Spinal cord (tissue), 10 donors: ENCODE measurements at places on chromosomes 16 and 17. TPM values are rescaled to one million over a fixed set of nuclear protein-coding genes. Genes with fewer than 3 reads are reported as not detected.

GRCh38 chr16:88761830-88762229, 23.2 kb downstream of the PIEZO1 start:
- DNase-seq, result no peak
- H3K27me3 ChIP-seq, result no peaks in the 10 kb centered on the region
- H3K27ac ChIP-seq, result no peak overlapping the region
- peaks cover 26% of the 10 kb centered on the region for H3K4me1 ChIP-seq

DNA sequence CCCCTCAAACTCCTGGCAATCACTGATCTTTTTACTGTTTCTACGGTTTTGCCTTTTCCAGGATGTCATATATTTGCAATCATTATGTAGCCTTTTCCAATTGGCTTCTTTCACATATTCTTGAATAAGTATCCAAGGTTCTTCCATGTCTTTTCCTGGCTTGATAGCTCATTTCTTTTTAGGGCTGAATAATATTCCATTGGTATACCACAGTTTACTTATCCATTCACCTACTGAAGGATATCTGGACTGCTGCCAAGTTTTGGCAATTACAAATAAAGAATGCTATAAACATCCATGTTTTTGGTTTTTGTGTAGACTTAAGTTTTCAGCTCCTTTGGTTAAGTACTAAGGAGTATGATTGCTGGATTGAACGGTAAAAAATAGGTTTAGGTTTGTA, 16.0 kb downstream of the GPATCH8 start:
- H3K4me3 ChIP-seq, result no peak overlapping the region
- no peaks in the 10 kb centered on the region for H3K27me3 ChIP-seq
- no peaks in the 10 kb centered on the region for H3K36me3 ChIP-seq
- H3K4me1 ChIP-seq, result no peaks in the 10 kb centered on the region
- H3K27ac ChIP-seq, result no peak overlapping the region

DNA sequence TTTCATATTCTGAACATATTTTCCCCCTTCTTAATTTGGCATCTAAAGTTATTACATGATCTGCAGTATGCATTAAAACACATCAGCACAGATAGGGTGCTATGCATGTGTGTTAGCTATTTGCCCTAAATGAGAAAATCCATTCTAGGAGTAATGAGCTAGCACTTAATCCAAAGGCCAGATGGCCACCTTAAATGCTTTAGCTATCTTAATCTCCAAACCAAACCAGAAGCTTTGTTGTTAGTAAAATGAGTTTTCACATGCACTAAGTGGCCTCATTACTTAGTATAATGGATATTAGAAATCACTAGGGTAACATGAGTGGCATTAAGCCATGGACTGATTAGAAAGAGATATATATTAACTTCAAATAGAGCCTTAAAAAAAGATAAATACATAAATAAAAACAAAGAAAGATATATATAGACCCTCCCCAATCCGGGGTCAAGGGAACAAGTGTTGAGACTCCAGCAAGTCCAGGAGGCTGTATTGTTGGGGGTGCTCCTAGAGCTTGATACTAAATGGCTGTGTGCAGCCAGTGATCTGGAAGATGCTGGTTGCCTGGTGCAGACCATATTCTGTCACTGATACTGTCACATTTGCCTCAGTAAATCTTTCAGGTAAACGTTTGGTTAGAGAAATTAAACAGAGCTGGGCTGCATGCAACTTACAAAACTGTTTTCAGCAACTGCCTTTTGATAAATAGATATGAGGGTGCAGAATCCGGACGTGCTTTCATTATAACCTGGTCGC, 67.3 kb downstream of the MYH10 start:
- no peaks in the 10 kb centered on the region for H3K4me1 ChIP-seq
- no peak overlapping the region for H3K27ac ChIP-seq
- H3K36me3 ChIP-seq, result peaks cover 13% of the 10 kb centered on the region
- DNase-seq, result peak; percentile 69
- H3K27me3 ChIP-seq, result no peaks in the 10 kb centered on the region
- no peak overlapping the region for H3K4me3 ChIP-seq

USP6 gene
- total RNA-seq, result 0.66 TPM

PIGW gene
- 5.2 TPM for total RNA-seq
